ENCODE measurements at places on chromosomes 5 and 9. TPM values are rescaled to one million over a fixed set of nuclear protein-coding genes. Genes with fewer than 3 reads are reported as not detected.
A peak's percentile ranks its signal among the peaks of the same experiment; 100 is the strongest.

GAPT gene
- not detected for polyA plus RNA-seq

GRCh38 chr5:16777432-16777831, 158.7 kb downstream of the MYO10 start:
- H3K4me3 ChIP-seq: no peak overlapping the region
- no peaks in the 10 kb centered on the region for H3K27me3 ChIP-seq
- no peak overlapping the region for H3K27ac ChIP-seq
- H3K36me3 ChIP-seq: no peaks in the 10 kb centered on the region

- no peaks in the 10 kb centered on the region for H3K4me1 ChIP-seq
- no peak for DNase-seq
- no peak overlapping the region for H3K4me3 ChIP-seq
- no peaks in the 10 kb centered on the region for H3K27me3 ChIP-seq
These were observed 24.4 kb downstream of the HNRNPH1 start for GRCh38 chr5:179599100-179599499.

FAM200C gene
- 3.0 TPM for polyA plus RNA-seq

DNA sequence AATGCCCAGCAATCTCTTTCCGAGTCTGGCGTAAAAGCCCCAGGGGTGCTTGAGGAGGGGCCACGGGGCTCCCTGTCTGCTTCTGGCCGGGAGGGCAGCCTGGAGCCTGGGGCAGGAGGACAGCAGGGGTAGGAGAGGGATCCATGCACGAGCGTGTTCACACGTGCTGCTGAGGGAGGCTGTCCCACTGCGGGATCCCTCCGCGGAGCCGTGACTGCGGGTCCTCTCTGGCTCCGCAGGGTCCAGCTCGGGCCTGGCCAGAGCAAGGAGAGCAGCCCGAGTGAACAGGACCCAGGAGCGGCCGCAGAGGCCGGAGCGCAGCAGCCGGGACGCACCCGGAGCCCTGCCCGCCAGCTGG, 78.4 kb downstream of the ZNF354C start:
- H3K4me1 ChIP-seq: peaks cover 5% of the 10 kb centered on the region
- no peaks in the 10 kb centered on the region for H3K36me3 ChIP-seq
- DNase-seq: no peak

GRCh38 chr5:4306057-4306456, 710.4 kb downstream of the IRX1 start:
- no peak for DNase-seq
- no peaks in the 10 kb centered on the region for H3K27me3 ChIP-seq
- H3K27ac ChIP-seq: no peak overlapping the region
- no peak overlapping the region for H3K4me3 ChIP-seq

S100Z gene
- 0.39 TPM for polyA plus RNA-seq

GRXCR2 gene
- polyA plus RNA-seq: not detected

- no peaks in the 10 kb centered on the region for H3K36me3 ChIP-seq
- H3K27ac ChIP-seq: no peak overlapping the region
- no peaks in the 10 kb centered on the region for H3K27me3 ChIP-seq
- no peak overlapping the region for H3K4me3 ChIP-seq
- DNase-seq: no peak
- no peaks in the 10 kb centered on the region for H3K4me1 ChIP-seq
These were observed 333.1 kb downstream of the ASTN2 start for GRCh38 chr9:117081641-117082317.

GRCh38 chr9:35909274-35909673, at the start of gene SPAAR:
Gene SPAAR (plus strand): TSS chr9:35909490. CDS start chr9:35910464, 974 bp downstream.
- no peaks in the 10 kb centered on the region for H3K36me3 ChIP-seq
- H3K27me3 ChIP-seq: no peaks in the 10 kb centered on the region
- H3K4me1 ChIP-seq: peaks cover 51% of the 10 kb centered on the region
- H3K4me3 ChIP-seq: no peak within 1 kb of the TSS
- H3K27ac ChIP-seq: peak within 1 kb of the TSS; percentile 96

- no peaks in the 10 kb centered on the region for H3K27me3 ChIP-seq
- no peaks in the 10 kb centered on the region for H3K36me3 ChIP-seq
- H3K27ac ChIP-seq: peak overlapping the region; percentile 29
- no peaks in the 10 kb centered on the region for H3K4me1 ChIP-seq
- no peak overlapping the region for H3K4me3 ChIP-seq
- no peak for DNase-seq
These were observed 10.2 kb downstream of the FBXO10 start for GRCh38 chr9:37565661-37566618.

- H3K27me3 ChIP-seq: no peaks in the 10 kb centered on the region
- no peak for DNase-seq
These were observed 1351.3 kb upstream of the NUDT12 start for GRCh38 chr5:104913841-104914281.

- no peak for DNase-seq
- H3K27ac ChIP-seq: no peak overlapping the region
- no peaks in the 10 kb centered on the region for H3K36me3 ChIP-seq
These were observed 49.8 kb downstream of the SGCD start for GRCh38 chr5:156376751-156377150.

PCDHGA12 gene
- 0.66 TPM for polyA plus RNA-seq

DNA sequence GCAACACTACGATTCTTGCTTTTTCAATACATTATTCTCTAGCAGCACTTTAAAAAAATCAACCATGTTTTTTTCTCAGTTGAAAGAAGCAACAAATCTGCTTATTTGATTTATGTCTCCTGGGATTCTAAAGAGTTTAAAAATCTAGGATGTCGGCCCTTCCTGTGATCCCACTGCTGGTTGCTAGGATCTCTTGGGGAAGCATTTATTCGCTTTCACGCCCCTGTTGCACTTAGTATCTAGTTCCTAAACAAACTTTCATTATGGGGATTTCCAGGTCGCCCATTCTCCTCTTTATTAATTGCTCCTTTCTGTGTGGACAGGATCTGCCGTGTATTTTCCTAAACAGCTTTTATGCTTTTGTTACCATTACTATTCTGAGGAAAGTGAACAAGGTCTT, 313.5 kb downstream of the AGTPBP1 start:
- no peaks in the 10 kb centered on the region for H3K36me3 ChIP-seq
- peaks cover 13% of the 10 kb centered on the region for H3K4me1 ChIP-seq
- H3K4me3 ChIP-seq: no peak overlapping the region
- no peak overlapping the region for H3K27ac ChIP-seq
- H3K27me3 ChIP-seq: no peaks in the 10 kb centered on the region
- no peak for DNase-seq

- no peaks in the 10 kb centered on the region for H3K27me3 ChIP-seq
- no peak overlapping the region for H3K27ac ChIP-seq
These were observed 411.9 kb downstream of the MTRR start for GRCh38 chr5:8280711-8281363.

DNA sequence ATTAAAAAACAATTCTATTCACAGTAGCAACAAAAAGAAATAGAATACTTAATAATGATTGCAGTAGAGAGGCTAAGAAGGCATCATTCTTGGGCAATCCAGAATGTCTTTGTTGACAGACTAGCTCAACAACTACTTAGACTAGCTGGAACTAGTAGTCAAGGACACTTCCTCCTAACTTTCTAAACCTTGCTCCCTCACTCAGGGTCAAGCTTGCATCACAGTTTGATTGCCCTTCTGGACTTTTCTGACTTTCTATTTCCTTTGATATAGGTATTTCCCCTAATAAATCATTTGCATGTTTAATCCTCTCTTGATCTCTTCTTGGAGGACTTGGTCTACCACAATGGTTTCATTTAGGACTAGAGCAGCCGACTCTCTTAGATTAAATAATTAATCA, 1107.9 kb downstream of the PTPRD start:
- DNase-seq: no peak
- no peaks in the 10 kb centered on the region for H3K27me3 ChIP-seq
- no peak overlapping the region for H3K4me3 ChIP-seq
- H3K27ac ChIP-seq: no peak overlapping the region
- no peaks in the 10 kb centered on the region for H3K36me3 ChIP-seq
- H3K4me1 ChIP-seq: no peaks in the 10 kb centered on the region

DNA sequence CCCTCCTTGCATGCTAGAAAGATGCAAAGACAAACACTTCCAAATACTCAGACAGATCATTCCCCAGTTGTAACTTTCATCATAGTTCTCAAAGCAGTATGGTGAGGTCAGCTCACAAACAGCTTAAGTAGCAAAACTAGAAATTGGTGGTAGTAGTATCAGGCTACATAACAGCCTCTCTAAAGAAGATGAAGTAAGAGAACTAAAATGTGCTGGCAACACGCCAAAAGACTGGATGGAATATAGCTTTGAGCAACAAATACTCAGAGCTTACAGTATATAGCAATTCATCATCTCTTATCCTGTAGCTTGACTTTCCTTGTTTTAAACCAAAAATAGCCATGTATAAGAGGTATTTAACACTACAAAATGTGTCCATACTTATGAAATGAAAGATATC, 7.5 kb downstream of the PFDN1 start:
- H3K4me3 ChIP-seq: no peak overlapping the region
- H3K4me1 ChIP-seq: peaks cover under 1% of the 10 kb centered on the region
- H3K36me3 ChIP-seq: no peaks in the 10 kb centered on the region
- H3K27ac ChIP-seq: peak overlapping the region; percentile 5
- DNase-seq: peak; percentile 90

DNA sequence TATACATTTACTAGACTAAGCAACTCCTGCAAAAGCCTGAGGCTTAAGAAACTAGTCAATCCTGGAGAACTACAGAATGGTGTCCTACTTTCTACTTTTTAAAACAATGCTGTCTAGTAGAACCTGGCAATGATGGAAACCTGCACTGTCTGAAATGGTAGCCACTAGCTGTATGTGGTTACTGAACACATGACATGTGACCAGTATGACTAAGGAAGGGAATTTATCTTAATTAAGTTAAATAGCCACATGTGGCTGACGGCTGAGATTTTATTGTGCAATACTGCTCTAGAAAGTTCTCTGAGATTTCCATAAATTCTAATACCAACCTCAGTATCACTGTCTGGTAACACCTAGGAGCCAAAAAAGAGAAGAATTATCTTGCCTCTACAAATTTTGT, 44.9 kb upstream of the RAPGEF6 start:
- H3K27me3 ChIP-seq: no peaks in the 10 kb centered on the region
- H3K4me3 ChIP-seq: no peak overlapping the region
- H3K36me3 ChIP-seq: no peaks in the 10 kb centered on the region
- peak overlapping the region; percentile 22 for H3K27ac ChIP-seq
- DNase-seq: peak; percentile 15
- H3K4me1 ChIP-seq: peaks cover 5% of the 10 kb centered on the region

DNA sequence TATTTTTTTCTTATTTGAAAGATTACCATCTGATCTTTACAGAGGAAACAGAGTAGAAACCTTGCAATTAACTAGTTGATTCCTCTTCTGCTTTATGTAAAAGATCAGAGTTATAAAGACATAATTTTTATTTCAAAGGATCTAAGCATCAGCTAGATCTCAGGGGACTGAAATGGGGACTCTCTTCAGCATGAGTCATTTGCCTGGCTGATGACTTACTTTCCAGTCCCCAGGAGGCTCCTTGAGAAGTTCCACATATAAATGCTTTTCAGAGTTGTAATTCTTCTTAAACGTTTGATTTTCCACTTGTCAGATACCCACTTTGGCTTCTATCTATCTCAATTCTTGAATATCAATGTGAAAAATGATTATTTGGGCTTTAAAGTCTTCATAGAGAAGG, 389.4 kb downstream of the RAB3C start:
- H3K27me3 ChIP-seq: no peaks in the 10 kb centered on the region
- peaks cover 3% of the 10 kb centered on the region for H3K36me3 ChIP-seq
- H3K4me1 ChIP-seq: no peaks in the 10 kb centered on the region
- H3K4me3 ChIP-seq: no peak overlapping the region

DNA sequence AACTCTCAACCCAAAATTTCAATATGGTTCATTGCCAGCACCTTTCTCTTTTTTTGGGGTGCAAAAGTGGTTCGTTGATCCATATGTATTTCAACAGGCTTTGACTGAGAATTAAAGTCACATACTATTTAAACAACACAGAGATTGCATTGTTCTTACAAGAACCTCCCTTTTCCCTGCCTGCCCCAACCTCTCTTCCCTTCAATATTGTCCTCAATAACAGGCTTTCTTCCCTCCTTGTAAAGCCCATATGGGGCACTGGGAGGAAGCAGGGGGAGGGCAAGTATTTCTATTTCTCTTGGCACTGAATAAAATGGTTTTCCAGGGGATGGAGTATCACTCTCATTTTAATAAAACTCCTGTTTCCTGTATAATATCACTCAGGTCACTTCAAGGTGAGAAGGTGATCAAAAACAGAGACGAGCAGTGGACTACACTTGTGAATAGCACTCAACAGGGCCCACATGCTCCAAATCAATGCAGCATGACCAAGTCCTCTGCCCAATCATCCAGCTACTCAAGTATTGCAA, 65.1 kb downstream of the EFNA5 start:
- no peak overlapping the region for H3K27ac ChIP-seq
- peaks cover 18% of the 10 kb centered on the region for H3K4me1 ChIP-seq
- H3K36me3 ChIP-seq: no peaks in the 10 kb centered on the region
- no peak overlapping the region for H3K4me3 ChIP-seq
- DNase-seq: no peak
- no peaks in the 10 kb centered on the region for H3K27me3 ChIP-seq

GRCh38 chr9:77177894-77178794, 810 bp downstream of the VPS13A start:
- H3K4me3 ChIP-seq: peak overlapping the region; percentile 82
- no peaks in the 10 kb centered on the region for H3K36me3 ChIP-seq
- peak; percentile 66 for DNase-seq
- peaks cover 4% of the 10 kb centered on the region for H3K4me1 ChIP-seq

TMEM215 gene
- polyA plus RNA-seq: not detected

- no peaks in the 10 kb centered on the region for H3K27me3 ChIP-seq
- peak overlapping the region; percentile 21 for H3K27ac ChIP-seq
- no peak for DNase-seq
- no peak overlapping the region for H3K4me3 ChIP-seq
- H3K36me3 ChIP-seq: no peaks in the 10 kb centered on the region
These were observed 160.8 kb upstream of the CDKN2B start for GRCh38 chr9:22169727-22170503.
